ENCODE measurements at places on chromosomes 16 and 17. TPM values are rescaled to one million over a fixed set of nuclear protein-coding genes. Genes with fewer than 3 reads are reported as not detected.

The MYH2 gene
- total RNA-seq: not detected

The TEKT5 gene
- 0.04 TPM for total RNA-seq

The SCNN1G gene
- not detected for total RNA-seq

The PSMD11 gene
- 73.7 TPM for total RNA-seq

The ARHGAP44 gene
- 5.9 TPM for total RNA-seq

The NDUFB10 gene
- 289 TPM for total RNA-seq

The CCDC154 gene
- 0.08 TPM for total RNA-seq

The KCNJ18 gene
- not detected for total RNA-seq

The CHST4 gene
- total RNA-seq: not detected

The KDM6B gene
- total RNA-seq: 20.4 TPM

The CASKIN1 gene
- total RNA-seq: 0.07 TPM

The RNF40 gene
- total RNA-seq: 130 TPM

The IRX6 gene
- total RNA-seq: 0.41 TPM

The SNX20 gene
- total RNA-seq: not detected

The KRT32 gene
- total RNA-seq: not detected

The TEX2 gene
- total RNA-seq: 16.5 TPM

The RHBDL3 gene
- total RNA-seq: not detected

The ROGDI gene
- total RNA-seq: 25.9 TPM

The ERN2 gene
- total RNA-seq: under 0.01 TPM

The MYL11 gene
- not detected for total RNA-seq

The TMEM204 gene
- 1.2 TPM for total RNA-seq

The ADAMTS18 gene
- total RNA-seq: 2.0 TPM

The C16orf96 gene
- total RNA-seq: not detected

The SRCIN1 gene
- total RNA-seq: 0.27 TPM

The TLCD2 gene
- 1.9 TPM for total RNA-seq

The CLUH gene
- total RNA-seq: 69.9 TPM

The SLC4A1 gene
- total RNA-seq: not detected

The COX11 gene
- 33.3 TPM for total RNA-seq

The NPIPA3 gene
- total RNA-seq: 1.0 TPM

The RAMP2 gene
- total RNA-seq: 5.3 TPM

The SRCAP gene
- 15.5 TPM for total RNA-seq

The KRT40 gene
- not detected for total RNA-seq

The CD300LF gene
- not detected for total RNA-seq

The CPSF4L gene
- total RNA-seq: not detected
